ENCODE measurements at places on chromosomes 1 and 21.

DNA sequence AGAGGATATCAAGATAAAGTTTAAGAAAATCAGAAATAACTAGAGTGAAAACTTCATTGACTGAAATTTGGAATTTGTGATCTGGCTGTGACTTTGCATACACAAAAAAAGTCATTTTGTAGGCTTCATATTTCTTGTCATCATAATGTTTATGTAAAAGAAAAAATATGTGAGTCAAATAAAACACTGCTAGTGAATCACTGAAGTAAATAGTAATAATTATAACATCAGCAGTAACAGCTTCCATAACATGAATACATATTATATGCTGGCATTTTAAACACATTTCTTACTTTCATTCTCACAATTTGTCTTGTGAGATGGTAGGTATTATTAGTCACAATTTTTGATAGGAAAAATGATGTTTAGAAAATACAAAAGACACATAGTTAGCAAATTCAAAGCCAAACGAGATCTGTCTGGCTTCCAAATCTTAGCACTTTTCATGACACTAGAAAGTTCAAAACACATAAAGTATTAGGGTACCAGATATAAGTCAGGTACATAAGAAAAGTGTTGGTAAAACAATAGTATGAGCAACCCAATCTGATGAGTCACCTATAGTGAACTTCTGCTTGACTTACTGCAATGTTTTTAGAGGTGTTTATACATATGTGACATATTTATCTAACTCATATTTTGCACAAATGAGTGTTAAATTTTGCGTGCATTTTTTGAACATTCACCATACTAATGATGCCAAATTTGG, 241.0 kb upstream of the SNX7 start:
- DNase-seq = no peak

DNA sequence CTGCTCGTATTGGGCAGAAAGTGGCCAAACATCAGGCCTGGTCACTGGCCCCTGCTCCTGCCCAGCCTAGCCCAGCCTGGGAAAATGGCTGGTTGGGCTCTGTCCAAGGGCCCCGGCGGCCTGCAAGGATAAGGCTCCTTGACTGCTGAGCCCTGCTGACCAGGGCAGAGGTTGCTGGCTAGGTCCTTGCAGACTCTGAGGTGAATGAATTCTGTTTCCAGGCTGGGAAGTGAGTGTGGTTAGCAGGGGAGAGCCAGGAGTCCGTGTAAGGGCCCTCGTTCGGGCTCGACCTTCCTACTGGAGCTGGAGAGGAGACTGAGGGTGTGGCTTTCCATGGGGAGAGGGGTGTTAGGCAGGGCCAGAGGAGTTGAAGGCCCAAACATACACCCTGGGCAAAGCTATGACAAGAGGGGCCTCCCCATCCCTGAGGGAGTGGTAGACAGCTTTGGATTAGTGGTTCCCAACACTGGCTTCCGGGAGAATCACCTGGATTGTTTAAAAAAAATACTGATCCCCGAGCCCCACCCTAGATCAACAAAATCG, 20.6 kb downstream of the CSF1 start:
- DNase-seq = peak; percentile 56

DNA sequence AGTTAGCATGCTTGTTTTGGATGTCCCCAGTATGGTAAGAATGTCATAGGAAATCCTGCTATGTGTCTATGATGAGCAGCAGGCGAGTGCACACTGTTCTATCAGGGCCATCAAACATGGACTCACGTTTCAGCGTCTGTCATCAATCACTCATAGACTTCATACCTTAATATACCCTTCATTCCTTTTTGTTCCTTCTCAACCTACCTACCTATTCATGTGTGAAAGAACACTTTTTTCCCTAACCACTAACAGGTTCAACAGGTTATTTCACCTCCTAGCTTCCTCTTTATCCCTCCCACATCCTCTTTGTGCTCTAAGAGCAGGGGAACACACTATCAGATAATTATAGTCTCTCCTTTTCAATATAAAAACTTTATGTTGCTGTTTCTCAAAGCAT, 300.6 kb downstream of the TM2D1 start:
- DNase-seq = no peak

GRCh38 chr1:167427848-167428247, 90.5 kb downstream of the CD247 start:
- DNase-seq = no peak

- DNase-seq = no peak
Observed at GRCh38 chr1:26164861-26165842, 3.6 kb downstream of the C1orf232 start.

GRCh38 chr1:87572891-87573290, 244.2 kb downstream of the LMO4 start:
- DNase-seq = no peak

DNA sequence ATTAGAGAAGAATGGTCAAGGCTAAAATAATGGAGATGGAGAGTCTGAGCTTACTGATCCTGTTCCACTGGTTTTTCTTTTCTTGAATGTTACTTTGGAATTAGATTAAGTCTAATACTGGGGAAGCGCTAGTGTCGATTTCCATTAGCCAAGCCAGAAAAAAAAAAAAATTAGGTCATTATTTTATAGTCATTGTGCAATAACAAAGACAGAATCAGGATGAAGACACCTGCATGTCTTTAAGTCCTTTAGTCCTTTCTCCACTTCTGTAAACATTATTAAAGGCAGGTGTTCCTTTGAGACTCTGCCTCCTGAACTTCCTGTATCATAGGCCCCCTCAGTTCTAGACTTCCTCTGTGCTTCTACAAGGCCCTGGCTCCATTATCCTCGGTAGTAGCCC, 42.8 kb downstream of the MYSM1 start:
- no peak for DNase-seq

- no peak for DNase-seq
Observed at GRCh38 chr1:244010703-244011123, 40.4 kb upstream of the ZBTB18 start.

DNA sequence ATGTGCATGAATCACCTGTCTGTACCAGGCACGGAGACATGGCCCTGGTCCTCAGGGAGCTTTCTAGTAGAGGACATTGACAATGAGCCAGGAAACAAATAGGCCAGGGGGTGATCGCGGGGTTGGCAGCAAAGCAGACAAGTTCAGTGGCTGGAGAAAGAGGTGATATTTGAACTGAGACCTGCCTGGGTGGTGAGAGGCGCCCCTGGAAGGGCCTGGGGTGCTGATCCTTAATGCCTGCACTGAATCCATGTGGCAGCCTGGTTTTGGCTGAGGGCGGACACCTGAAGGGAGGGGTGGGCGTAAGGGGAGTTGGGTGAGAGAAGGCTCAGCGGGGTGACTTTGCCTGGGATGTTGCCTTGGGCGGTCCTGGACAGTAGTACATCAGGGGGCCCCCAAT, 35.9 kb downstream of the URB2 start:
- no peak for DNase-seq

GRCh38 chr1:31159869-31160611, 79.6 kb downstream of the NKAIN1 start:
- DNase-seq = no peak

GRCh38 chr1:240987928-240988327, 369.1 kb downstream of the RGS7 start:
- DNase-seq = no peak

DNA sequence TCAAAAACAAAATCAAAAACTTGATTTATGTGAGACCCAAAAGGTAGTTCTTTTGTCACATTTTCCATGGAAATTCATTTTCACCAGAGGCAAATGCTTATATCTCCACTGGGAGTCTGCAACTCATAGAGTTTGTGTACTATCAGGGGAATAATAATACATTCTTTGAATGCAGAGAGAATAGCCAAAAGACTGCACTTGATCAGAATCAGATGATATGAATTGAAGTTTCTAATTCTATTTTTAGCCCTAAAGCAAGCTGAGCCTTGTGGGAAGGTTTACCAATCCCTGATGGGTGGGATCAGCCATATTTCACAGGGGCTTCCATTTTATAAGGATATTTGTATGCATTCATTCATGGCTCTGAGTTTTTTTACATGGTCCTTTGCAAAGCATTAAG, 49.6 kb downstream of the TSEN15 start:
- DNase-seq = no peak

DNA sequence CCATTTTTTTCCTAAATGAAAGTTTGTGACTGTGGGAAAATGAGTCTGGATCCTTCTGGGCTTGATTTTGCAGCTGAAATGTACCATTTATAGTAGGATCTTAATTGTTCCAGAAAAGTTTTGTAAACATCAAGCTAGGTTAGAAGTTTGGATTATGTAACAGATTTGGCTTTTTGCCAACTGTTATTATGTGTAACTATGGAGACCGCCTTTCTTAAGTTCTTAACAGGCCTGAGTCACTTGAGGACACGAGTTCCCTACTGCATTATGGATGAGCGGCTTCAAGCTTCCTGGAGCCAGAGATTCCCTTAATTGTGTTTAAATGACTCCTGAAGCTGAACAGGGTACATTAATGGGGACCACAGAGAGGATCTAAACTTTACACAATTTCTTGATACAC, 22.2 kb downstream of the SLC25A33 start:
- DNase-seq = no peak

- no peak for DNase-seq
Observed at GRCh38 chr1:82858031-82858430, 1057.3 kb downstream of the ADGRL2 start.

- no peak for DNase-seq
Observed at GRCh38 chr1:115877511-115877910, 36.6 kb upstream of the NHLH2 start.

- no peak for DNase-seq
Observed at GRCh38 chr21:36047139-36047538, 13.2 kb downstream of the SETD4 start.

DNA sequence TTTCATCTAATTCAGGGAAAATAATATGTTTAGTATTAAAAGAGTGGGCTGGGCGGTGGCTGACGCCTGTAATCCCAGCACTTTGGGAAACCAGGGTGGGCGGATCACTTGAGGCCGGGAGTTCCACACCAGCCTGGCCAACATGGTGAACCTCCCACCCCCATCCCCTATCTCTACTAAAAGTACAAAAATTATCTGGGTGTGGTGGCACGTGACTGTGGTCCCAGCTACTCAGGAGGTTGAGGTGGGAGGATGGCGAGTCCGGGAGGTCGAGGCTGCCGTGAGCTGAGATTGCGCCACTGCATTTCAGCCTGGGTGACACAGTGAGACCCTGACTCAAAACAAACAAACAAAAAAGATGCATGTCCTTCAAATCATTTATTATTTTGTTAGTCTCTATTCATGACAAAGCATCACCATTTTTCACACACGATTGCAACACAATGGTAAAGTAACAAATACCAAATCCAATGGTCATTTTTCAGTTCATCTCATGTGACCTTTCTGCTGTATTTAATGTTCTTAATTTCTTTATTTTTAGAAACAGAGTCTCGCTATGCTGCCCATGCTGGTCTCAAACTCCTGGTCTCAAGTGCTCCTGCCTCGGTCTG, 1.0 kb downstream of the MSH4 start:
- no peak for DNase-seq

- no peak for DNase-seq
Observed at GRCh38 chr1:229535230-229535629, 23.3 kb downstream of the ABCB10 start.

- DNase-seq = no peak
Observed at GRCh38 chr1:164842870-164843269, 283.9 kb downstream of the PBX1 start.

DNA sequence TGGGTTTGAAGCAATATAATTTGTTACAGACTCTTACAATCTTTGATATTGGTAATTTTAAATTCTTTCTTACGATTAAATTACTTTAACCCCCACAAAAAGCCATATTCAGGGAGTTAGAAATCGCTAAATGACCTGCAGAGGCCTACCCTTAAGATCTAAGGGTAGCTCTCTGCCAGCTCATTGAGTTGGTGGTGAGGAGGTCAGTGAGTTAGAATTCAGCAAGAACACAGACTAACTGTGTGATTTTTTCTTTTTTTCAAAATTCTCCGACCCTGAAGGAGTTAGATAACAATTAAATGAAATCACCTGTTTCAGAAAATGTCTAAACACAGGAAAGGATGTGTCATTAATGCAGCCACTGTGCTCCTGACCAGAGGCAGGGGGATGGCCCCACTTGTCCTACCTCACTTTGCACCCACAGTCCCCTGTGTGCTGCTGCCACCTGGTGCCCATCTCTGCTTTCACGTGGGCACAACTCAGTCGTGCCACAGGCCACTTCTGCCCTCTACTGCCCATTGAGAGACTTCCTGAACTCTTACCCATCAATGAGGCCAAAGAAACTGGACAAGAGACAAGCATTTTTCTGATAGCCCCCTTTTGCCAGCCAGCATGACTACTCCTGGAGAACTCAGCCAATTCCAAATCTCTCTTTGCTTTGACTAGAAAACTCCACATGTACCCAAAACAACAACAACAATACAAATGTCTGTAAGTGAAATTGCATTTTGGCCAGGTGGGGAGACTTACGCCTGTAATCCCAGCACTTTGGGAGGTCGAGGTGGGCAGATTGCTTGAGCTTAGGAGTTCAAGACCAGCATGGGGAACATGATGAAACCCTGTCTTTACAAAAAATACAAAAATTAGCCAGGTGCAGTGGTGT, 8.4 kb downstream of the CFAP45 start:
- DNase-seq = peak; percentile 21

DNA sequence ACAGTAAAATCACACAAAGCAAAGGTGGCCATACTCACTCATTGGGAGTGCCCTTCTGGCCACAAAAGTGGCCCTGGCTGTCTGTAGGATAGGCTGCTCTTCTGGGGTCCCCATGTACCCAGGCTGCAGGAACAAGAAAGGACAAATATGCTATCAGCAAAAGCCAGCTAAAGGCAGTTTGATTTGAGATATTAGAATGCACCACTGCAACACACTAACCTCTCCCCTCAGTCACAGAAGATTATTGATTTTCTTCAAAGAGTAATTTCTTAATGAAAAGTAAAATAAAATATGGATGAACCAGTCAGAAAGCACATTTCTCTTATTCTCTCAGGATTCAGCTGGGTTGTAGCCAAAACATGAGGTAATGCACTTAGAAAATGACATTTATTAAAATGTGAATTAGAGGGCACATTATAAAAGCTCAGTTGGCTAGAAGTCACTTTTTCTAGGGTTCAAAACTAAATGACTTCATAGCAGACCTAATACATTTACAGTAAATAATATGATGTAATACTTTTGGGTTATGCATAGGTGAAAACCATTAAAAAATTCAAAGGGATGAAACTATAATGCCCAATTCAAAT, 140.8 kb downstream of the LHX8 start:
- no peak for DNase-seq

DNA sequence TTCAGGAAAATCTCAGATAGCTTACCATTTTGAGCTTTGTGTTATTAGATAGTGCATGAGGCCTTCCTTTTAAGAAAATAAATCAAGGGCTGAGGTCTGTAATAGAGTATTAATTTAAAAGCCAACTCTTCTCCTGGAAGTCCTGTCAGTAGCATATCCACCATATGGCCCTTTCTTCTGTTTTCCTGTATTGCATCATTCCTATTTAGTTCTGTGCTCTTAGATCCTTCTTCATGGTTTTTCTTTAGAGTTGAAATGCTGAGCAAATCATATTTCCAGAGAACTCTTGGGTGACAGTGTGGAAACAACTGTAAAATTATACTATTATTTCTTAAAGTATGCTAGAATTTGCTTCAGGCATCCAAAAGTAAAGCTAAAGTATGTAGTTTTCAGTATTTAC, 91.7 kb downstream of the TTC3 start:
- DNase-seq = no peak

GRCh38 chr1:67347688-67348472, 40.2 kb downstream of the IL12RB2 start:
- DNase-seq = peak; percentile 20
